OCI-M1 (cell line): ENCODE measurements at places on chromosomes 16 and 17.

- no peak for DNase-seq
These were observed 3.5 kb upstream of the SNX29 start for GRCh38 chr16:11973070-11973469.

DNA sequence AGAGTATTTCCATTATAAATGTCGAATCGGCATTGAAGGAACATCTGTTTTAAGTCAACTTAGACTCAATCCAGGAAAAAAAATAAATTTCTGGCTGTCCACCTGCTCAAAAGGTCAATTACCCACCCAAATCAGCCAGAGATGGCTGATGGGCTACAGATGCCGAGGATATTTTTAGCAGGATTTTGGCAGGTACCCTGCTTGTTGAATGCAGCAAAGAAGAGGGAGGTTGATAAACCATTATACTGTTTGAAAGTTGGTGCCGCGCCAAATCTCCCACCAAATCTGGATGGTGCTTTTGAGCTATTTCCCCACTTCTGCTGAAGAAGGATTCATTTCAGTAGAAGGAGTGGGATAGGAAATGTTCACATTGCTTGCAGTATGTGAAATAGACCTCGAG lies 537.7 kb downstream of the MAF start:
- no peak for DNase-seq

GRCh38 chr16:86578611-86579267 lies 390 bp downstream of the FOXL1 start:
- no peak for DNase-seq

DNA sequence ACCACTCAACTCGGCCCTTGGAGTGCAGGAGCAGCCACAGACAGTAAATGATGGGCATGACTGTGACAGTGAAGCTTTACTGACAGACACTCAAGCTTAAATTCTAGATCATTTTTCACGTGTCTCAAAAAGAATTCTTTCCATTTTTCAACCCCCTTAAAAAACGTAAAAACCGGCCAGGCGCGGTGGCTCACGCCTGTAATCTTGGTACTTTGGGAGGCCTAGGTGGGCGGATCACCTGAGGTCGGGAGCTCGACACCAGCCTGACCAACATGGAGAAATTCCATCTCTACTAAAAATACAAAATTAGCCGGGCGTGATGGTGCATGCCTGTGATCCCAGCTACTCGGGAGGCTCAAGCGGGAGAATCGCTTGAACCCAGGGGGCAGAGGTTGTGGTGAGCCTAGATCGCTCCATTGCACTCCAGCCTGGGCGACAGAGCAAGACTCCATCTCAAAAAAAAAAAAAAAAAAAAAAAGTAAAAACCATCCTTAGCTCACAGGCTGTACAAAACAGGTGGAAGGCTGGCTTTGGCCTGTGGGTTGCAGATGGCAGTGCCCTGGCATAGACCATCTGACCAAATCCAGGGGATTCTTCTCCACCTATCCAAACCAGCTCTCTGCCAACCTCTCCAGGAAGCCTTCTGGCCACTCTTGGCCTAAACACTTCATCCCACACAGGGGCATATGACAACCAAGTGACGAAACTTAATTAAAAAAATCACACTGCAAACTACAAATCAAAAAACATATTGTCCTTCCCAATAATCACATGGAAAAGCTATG lies 18.3 kb downstream of the TBC1D16 start:
- DNase-seq: no peak

- no peak for DNase-seq
These were observed 19.8 kb downstream of the PPL start for GRCh38 chr16:4917117-4917516.

DNA sequence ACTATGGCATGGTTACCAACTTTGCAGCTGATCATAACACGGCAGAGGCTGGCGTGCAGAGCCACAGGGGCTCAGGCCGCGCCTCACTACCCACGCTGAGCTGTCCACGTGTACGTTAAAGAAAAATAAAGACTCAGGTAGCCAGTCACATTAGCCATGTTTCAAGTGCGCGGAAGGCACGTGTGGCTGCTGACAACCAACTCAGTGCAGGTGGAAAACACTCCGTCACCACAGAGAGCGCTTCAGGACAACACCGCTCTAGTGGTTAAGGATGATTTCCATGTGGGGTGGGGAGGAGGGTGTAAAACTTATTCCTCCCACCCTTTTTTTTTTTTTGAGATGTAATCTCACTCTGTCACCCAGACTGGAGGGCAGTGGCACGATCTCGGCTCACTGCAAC lies 33.8 kb downstream of the ZCCHC14 start:
- DNase-seq: no peak

GRCh38 chr17:21028192-21028591 lies 14.6 kb downstream of the USP22 start:
- no peak for DNase-seq

GRCh38 chr16:24526701-24527495 lies 12.5 kb upstream of the RBBP6 start:
- no peak for DNase-seq

DNA sequence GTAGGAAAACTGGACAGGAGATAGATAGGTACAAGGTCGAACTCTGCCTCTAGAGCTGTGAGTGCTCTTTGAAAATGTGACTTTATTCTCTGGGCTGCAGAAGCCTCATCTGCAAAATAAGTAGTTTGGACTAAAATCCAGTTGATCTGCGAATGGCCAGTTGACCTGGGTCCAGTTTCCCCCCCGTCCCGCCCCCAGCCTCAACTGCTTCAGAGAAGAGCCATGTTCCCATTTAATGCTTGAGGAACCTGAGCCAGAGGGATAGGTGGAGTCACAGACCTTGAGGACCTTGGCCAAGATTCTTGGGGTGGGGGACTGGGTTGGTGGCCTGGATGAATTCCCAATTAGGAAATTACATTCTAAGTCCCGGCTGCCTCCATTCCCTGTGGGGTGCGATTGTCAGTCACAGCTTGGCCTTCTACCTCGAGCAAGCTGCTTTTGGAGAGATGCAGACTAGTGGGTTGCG lies 14.1 kb downstream of the TBX2 start:
- no peak for DNase-seq

DNA sequence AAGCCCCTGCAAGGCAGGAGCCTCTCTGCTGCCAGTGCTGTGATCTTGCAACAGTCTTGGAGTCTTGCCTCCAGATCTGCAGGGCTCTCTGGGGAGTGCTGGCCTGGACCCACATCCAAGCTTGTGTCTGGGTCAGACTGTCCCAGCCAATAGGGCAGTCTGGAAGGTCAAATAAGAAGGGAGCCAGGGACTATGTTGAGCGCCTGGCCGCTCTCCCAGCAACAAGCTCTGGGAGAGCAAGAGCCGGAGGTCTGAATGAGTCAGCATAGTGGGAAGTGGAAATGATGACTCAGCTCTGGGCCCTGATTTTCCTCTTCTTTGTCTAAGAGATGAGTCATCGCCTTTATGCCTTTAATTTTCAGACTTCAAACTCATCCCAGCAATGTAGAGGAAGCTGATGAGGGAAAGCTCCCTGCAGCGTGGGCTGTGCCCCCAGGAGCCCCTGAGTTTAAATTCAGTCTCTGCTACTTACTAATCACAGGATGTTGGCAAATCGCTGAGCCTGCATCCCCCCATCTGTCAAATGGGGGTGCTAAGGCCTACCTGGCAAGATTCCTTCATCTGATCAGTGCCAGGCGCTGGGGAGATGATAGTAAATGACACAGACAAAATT lies 43.6 kb upstream of the HAPSTR1 start:
- peak; percentile 94 for DNase-seq

DNA sequence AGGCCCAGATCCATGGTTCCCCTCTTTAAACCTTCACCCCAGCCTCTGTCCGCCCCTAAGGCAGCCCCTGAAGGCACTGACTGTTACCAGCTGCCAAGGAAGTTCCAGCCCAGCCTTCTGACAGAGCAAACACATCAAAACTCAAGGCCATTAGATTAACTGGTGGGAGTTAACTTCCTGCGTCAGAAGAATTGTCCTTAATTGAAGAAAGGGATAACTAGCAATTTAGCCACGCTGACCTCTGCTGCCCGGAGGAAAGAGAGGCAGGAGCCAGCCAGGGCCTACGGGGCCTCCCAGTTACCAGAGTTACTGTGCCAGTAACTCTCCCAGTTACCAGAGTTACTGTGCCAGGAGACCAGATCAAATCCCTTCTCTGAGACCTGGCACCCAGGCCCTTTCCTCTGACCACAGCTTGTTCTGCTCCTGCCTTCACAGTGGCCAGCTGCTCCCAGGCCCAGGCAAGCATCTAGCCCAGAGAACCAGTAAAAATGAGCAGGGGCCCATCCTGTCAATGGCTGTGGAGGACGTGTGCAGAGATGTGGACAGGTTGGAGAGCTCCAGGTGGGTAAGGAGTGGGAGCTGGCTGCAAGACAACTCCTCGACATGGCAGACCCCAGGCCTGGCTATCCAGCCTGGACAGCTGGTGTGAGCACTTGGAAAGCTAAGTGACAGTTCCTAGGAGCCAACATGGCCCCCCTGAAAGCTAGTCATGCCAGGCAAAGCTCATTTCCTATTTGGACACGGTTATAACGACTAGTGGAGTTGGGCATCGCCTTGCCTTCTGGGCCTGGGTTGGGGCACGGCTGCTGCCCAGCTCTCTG lies 2.8 kb upstream of the PITPNM3 start:
- DNase-seq: no peak

GRCh38 chr16:71671165-71671564 lies 45.2 kb downstream of the MARVELD3 start:
- DNase-seq: no peak

DNA sequence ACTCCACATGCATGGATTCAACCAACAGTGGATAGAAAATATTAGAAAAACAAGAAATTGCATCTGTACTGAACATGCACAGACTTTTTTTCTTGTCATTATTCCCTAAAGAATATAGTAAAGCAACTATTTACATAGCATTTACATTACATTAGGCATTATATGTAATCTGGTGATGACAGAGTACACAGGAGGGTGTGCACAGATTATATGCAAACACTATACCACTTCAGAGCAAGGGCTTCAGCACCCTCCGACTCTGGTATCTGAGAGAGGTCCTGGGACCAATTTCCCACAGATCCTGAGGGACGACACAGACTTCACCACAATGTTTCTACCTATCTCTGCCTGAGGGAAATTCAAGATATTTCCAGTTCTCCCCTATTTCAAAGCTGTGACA lies 25.3 kb upstream of the KCTD5 start:
- no peak for DNase-seq

GRCh38 chr16:4611337-4612021 lies 3.2 kb downstream of the UBALD1 start:
- DNase-seq: no peak

GRCh38 chr16:86118467-86119307 lies 219.7 kb downstream of the IRF8 start:
- DNase-seq: no peak

- no peak for DNase-seq
These were observed 9.4 kb downstream of the CNGB1 start for GRCh38 chr16:57961538-57961937.

DNA sequence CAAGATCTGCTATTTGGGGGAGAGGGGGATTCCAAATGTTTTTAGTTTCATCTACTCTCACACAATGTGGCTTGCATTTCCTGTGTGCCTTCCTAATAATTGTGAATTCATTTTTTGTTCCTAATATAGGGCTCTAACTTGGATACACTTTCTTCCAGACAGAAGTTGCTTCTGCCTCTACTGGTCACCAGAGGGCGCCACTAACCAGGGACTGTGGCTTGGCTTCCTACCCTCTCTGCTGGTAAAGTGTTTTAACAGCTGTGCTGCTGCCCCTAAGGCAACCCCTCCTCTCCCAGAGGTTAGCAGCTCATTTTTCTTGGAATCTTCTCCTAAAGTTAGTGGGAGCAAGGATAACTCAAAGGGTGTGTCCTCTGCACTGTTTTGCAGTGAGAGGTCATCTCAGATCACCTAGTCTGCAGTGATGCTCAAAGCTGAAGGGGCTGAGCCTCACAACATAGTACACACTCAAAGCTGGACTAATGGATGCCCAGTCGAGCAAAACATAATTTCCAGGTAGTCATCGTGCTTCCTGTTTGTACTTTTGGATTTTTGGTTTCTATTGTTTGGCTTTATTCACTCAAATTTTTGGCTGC lies 5.0 kb upstream of the PRSS54 start:
- DNase-seq: peak; percentile 15

GRCh38 chr16:30876867-30877266 lies 17.0 kb downstream of the BCL7C start:
- DNase-seq: no peak

GRCh38 chr17:60442271-60443173 lies 20.2 kb downstream of the CHCT1 start:
- DNase-seq: no peak

DNA sequence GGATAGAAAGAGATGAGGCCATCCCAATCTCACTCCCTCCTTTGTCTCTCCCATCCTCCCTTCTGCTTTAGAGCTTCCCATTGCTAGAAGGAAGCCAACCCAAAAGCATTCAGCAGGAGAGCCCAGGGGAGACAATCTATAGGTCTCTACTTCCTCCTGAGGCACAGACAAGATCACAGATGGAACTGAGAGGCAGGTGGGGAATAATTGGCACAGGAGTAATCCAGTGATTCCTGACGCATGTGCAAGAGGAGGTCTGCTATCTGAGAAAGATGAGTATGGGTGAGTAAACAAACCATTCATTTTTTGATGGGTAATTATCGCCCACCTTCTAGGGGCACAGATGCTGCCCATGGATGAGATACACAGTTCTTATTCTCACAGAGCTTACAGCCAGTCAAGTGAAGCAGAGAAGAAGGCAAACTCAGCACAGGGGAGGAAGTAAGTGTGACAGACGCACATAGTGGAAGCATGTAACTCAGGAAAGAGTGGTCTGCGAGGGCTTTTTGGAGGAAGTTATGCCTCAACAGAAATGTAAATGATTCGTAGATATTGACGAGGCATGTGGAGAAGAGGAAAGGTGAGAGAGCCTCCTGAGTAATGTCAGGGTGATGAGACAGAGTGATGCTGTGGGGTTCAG lies 88.9 kb upstream of the HLF start:
- DNase-seq: no peak

GRCh38 chr16:50282010-50282538 lies 15.7 kb downstream of the ADCY7 start:
- peak; percentile 91 for DNase-seq

- DNase-seq: no peak
These were observed 35.0 kb downstream of the CNGB1 start for GRCh38 chr16:57935904-57936303.

DNA sequence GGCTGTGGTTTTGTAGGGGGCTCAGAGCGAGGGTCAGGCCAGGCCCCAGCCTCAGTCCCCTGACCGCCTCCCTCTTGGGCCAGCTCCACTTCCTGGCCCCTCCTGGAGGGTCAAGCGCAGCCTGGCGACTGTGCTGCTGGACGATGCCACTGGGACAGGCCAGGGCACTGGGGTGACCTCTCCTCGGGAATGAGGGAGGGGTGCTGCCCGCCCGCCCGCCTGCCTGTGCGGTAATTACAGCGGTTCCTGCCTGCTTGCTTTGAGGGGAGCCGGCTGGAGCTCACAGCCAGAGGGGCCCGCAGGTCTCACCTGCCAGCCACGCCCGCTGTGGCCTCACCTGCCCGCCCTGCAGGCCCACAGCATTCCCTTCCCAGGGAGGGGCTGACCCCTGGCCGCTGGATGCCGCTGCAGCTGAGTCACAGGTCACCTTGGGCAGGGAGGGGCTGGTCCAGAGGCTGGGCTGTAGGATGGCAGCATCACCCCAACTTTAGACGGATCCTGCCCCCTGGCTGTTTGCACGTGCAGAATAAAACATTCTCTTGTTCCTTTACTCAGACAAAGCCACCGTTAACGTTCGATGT lies 76.7 kb upstream of the CBX4 start:
- peak; percentile 57 for DNase-seq

- no peak for DNase-seq
These were observed 102.0 kb upstream of the MED13 start for GRCh38 chr17:62167076-62167475.

- no peak for DNase-seq
These were observed 32.6 kb downstream of the PLXDC1 start for GRCh38 chr17:39118674-39119419.

GRCh38 chr17:69348429-69348828 lies 21.5 kb upstream of the ABCA5 start:
- DNase-seq: no peak

GRCh38 chr16:66926961-66927436 lies 1.7 kb upstream of the RRAD start:
- peak; percentile 54 for DNase-seq
